ENCODE measurements at places on chromosomes 4 and X.

- no peak for DNase-seq
Observed at GRCh38 chr4:78542373-78542772, 9.2 kb upstream of the ANXA3 start.

- DNase-seq, result no peak
Observed at GRCh38 chr4:95898226-95898625, 58.3 kb downstream of the PDHA2 start.

DNA sequence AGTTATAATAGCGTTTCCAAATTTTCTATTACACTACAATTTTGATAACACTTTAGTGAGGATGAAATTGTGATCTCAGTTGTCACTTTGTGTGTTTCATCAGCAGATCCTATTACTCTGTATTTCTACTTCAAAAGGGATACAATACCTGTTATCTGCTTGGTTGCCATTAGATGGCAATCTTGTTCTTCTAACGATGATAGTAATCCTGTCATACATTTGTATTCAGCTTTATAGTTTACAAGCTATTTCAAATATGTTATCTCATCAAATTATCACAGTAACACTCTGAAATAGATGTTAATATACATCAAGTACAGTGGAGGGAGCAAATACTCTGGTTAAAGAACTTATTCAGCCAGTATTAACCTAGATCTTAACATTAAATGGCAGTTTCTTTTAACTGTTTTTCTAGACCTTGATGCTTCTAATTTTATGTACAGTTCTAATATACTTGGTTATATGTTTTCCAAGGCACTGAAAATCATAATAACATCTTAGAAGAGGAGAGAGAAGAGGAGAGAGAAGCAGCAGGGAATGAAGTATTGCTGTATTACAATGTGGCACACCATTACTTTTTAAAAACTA is 292.0 kb downstream of the CCSER1 start:
- DNase-seq, result no peak

DNA sequence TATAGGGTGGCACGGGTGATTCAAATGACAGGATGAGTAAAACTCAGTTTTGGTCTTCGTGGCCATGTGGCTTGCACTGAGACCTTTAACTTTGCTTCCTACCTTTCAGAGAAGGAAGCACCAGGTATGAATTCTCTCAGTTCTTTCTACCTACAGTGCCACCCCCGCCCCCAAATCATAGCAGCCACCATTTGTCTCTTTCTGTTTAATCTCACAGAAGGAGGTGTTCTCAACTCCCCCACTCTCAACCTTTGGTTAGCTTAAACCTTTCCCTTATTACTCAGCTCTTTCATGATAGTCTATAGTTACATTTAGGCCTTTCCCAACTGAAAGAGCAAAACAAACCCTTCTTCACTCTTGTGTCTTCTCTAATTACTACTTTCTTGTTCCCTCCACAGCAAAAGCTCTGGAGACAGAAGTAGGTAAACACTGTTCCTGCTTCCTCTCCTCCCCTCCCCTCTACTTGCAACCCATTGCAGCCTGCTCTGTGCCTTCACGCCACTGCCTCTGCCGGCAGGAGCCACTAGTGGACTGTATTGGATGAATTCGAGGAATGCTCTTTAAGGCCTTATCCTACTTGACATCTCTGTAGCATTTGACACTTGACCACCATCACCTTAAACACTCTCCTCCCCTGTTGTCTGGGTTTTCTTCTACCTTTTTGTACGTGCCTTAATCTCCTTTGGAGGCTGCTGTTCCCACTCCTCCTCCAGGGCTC is 123.7 kb downstream of the AFF1 start:
- no peak for DNase-seq

DNA sequence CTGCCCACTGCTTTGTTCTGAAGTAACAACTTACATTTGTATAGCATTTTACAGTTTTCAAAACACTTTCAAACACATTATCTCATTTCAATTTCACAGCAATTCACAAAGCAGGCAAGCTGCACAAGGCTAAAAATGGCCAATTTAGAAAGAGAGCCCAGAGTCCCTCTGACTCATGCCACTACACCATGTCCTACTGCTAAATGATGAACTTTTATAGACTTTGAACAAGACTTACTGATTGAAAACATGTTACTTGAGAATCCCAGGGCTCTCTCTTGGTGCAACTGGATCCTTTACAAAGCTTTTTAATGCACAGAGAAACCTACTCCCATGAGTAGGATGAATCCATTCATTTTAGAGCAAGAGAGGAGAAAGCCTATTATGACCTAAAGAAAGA is 5.8 kb upstream of the G3BP2 start:
- no peak for DNase-seq

- DNase-seq, result no peak
Observed at GRCh38 chr4:73859614-73860088, 6.6 kb downstream of the PF4V1 start.

- DNase-seq, result no peak
Observed at GRCh38 chrX:104564921-104565703, 887 bp upstream of the IL1RAPL2 start.

GRCh38 chrX:18026166-18026565 is 165.1 kb upstream of the RAI2 start:
- DNase-seq, result no peak

DNA sequence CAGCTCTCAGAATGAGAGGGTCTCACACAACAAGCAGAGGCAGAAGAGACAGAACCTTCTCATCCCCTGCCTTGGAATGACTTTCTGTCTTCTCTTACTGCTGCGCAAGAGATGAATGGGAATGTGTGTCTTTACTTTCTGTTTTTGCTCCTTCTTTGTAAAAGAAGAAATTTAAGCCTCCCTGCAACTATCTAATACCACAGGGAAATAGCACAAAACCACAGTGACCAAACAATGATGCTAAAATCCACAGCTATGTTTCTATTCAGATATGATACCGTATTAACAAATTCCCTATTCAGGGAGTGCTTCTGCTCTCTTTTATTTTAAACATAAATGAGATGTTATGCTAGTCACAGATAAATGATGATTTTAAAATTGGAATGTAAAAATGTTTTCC is 173.8 kb upstream of the RAI2 start:
- no peak for DNase-seq

DNA sequence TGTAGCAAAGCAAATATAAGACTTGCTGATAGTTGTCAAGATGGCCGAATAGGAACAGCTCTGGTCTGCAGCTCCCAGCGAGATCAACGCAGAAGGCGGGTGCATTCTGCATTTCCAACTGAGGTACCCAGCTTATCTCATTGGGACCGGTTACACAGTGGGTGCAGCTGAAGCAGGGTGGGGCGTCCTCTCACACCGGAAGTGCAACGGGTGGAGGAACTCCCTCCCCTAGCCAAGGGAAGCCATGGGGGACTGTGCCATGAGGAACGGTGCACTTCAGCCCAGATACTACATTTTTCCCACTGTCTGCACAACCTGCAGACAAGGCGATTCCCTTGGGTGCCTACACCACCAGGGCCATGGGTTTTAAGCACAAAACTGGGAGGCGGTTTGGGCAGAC is 382.3 kb upstream of the EMCN start:
- no peak for DNase-seq

DNA sequence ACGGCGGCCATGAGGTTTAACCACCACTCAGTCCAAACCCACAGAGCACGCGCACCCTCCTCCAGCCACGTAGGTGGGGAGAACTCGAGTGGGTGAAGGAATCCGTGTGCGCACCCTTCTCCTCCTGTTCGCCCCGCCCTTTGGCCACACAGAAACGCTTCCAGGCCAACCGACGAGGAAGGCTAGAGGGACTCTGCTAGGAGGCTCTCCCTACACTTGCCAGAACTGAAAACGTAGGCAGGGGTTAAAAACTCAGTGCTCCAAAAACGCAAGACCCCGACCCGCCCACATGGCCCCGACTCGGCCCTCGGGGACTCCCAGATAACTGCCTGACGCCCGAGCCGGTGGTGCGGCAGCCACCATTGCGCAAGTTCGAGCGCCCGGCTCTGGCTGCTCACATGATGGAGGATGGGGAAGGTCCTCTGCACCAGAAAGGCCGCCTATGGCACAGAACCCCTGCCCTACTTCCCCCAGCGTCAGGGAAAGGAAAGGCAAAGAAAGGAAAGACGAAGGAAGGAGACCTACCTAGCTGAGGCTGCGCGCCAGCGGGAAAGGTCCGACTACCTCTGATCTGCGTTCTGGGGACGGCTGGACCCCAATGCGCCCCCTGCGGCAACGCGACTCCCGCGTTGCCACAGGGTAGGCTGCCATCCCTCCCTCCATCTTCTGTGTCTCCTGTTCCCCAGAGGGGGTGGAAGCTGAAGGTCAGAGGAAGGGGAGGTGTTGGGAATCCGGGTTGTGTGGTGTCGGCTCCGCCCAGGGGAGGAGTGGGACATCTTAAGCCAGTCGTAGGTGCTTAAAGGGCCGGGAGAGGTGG is 201.9 kb upstream of the AGTR2 start:
- DNase-seq, result no peak

- DNase-seq, result no peak
Observed at GRCh38 chrX:72203421-72203820, 21.9 kb downstream of the PIN4 start.

- DNase-seq, result no peak
Observed at GRCh38 chrX:70025464-70025863, 24.3 kb downstream of the AWAT2 start.

GRCh38 chr4:168716406-168717129 is 219.7 kb downstream of the PALLD start:
- no peak for DNase-seq

- no peak for DNase-seq
Observed at GRCh38 chrX:57848857-57849256, 61.4 kb downstream of the ZXDA start.

DNA sequence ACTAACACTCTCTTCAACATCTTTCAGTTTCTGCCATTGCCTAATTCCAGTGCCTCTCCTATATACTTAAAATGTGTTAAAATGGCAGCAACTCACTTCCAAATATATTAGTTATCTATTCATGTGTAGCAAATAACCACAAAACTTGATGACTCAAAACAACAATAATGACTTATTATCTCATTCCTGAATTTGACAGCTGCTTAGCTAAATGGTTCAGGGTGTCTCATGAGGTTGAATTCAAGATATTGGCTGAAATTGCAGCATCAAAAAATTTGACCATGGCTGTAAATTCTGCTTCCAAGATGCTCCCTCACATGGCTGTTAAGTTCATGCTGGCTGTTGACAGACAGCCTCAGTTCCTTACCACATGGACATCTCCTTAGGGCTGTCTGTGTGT is 25.3 kb downstream of the PITX2 start:
- DNase-seq, result no peak

- no peak for DNase-seq
Observed at GRCh38 chr4:10983268-10983667, 298.7 kb upstream of the CLNK start.

- DNase-seq, result no peak
Observed at GRCh38 chrX:41087201-41087600, 2.0 kb downstream of the USP9X start.

- no peak for DNase-seq
Observed at GRCh38 chr4:78737035-78737434, 39.1 kb upstream of the BMP2K start.

GRCh38 chr4:96471956-96472867 is 632.3 kb downstream of the PDHA2 start:
- no peak for DNase-seq

DNA sequence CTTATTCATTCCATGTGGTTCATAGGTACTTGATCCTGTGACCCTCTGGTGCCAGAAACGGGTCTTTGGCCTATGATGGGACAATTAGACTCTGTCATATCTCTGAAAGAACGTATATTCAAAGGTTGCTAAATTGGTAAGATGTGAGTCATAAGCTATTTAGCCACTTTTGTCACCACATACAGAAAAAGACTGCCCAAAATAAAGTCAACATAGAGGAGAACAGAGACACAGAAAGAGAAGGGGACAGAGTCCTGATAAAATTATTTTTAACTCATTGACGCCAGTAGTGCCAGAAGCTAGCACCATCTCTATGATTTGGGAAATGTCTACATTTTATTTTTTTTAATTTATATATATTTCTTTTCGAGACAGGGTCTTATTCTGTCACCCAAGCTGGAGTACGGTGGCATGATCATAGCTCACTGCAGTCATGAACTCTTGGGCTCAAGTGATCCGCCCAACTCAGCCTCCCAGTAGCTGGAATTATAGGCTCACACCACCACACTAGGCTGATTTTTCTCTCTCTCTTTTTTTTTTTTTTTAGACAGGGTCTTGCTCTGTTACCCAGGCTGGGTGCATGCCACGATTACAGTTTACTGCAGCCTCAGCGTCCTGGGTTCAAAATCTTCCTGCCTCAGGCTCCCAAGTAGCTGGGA is 92.1 kb upstream of the COX18 start:
- DNase-seq, result no peak

DNA sequence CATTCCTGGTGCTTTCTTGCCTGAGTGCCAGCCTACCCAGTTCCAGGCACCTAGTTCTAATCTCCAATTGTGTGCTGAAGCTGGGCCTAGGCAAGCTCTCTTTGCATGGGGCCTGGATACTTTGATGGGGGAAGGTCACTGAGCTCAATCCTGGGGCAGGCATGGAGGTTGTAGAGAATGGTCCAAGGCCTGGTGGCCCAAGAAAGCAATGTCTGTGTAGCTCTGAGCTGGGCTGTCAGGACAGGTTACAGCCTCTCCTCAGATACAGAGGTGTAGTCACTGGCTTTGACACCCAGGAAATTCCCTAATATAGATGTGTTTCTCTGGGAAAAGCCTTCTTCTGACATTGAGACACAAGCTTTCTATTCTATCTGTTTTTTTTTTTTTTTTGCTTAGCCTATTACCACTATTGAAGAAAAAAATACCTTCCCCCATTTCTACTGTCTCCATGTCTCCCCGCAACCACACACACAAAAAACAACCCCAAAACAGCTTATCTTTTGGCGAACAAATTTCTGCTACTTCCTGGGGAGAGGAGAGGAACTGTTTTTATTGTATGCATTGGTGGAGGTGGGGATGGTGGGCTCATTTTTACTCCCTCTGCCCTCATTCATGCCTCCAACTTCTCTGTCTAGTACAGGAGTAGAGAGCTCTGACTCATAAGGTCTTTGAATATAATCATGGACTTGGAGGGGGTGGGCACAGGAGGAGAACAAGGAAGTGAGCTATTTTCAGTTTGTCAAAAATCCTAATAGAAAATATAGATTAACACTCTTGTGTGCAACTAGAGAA is 66.7 kb upstream of the DHX15 start:
- DNase-seq, result no peak

DNA sequence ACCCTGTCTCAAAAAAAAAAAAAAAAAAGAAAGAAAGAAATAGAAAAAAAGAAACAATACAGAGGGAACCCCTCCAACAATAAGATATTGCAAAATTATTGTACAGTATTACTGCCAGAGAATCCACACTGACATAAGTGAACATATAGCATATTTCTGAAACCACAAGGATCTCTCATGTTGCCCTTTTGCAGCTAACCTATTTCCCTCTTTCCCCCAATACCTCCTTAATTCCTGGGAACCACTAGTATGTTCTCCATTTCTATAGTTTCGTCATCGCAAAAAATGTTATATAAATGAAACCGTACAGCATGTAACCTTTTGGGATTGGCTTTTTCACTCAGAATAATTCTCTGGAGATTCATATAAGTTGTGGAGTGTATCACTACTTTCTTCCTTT is 20.0 kb upstream of the BMP2K start:
- no peak for DNase-seq

DNA sequence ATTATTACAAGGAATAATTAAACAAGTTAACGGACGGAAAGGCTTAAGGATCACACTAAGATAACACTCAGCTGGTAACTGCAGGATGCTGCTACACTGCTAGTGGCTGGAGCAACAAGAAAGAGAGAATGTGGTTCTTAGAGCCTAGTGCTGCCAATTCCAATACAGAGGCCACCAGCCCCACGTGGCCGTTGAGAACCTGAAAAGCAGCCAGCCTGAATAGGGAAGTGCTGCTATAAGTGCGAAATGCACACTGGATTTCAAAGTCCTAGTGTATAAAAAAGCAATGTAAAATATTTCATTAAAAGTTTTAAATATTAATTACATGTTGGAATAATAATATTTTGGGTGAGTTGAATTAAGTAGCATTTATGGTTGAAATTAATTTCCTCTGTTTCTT is 257.3 kb upstream of the TAPT1 start:
- DNase-seq, result no peak
